Stimulated activated CD4-positive, alpha-beta T cell treated with anti-CD3 and anti-CD28 coated beads, Interleukin-1b, Interleukin-23, amount 100 ng/mL, for 48 hours (primary cell): ENCODE measurements at places on chromosomes 7 and 10.

- peak; percentile 60 for DNase-seq
These were observed 101.6 kb downstream of the NKX6-2 start for GRCh38 chr10:132684164-132684891.

GRCh38 chr7:40571796-40572195 lies 437.0 kb downstream of the SUGCT start:
- no peak for DNase-seq

GRCh38 chr7:8217200-8218068 lies 44.5 kb downstream of the ICA1 start:
- no peak for DNase-seq

DNA sequence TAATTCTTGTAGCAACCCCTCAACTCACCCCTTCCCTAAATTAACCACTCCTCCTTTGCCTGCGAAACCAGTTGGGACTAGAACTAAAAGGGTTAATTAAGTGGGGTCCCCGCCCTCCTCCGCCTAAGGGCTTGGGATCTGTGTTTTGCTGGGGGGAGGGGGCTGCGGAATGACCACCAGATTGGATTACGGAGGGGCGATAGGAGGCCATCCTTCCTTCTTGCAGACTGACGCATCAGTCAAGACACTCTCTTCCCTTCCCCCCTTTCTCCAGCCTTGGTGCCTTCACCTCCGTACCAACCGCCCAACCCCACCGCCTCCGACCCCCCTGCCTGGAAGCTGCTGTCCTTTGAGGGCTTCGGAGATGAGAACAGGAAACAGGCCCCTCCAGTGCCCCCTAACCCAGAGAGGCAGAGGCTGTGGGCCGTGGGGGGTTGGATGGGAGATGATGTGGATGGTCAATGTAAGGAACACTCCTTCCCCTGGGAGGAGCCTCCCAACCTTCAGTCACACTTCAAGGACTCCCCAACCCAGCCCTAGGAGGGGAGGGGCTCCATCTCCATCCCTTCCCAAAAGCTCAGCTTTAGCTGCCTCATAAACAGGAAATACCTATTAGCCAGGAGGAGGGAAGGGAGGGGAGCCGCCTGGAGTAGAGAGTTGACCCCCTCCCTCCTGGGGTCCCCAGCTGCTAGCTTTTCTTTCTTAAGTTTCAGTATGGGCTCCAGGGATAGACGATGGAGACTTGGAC lies 997 bp upstream of the LDB1 start:
- no peak for DNase-seq

- no peak for DNase-seq
These were observed 138.3 kb upstream of the KLF14 start for GRCh38 chr7:130872341-130872740.

- no peak for DNase-seq
These were observed 172.0 kb downstream of the DGKI start for GRCh38 chr7:137674551-137675409.

DNA sequence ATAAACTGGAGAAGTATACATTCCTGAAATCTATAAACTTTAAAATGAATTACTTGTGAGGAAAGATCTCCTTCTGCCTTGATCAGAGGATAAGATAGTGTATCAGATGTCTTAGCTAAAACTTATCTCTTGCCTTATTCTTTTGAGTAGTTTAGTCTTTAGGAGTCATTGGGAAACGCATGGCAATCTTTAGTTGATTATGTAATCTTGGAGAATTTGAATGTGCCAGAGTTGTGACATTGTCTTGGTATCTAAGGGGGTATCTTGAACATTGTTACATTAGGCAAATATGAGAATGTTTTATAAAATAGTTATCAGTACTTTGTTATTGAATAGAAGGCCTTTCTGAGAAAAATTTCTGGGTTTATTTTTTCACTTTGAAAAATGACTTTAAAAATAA lies 61.6 kb upstream of the ADRA2A start:
- DNase-seq: no peak

DNA sequence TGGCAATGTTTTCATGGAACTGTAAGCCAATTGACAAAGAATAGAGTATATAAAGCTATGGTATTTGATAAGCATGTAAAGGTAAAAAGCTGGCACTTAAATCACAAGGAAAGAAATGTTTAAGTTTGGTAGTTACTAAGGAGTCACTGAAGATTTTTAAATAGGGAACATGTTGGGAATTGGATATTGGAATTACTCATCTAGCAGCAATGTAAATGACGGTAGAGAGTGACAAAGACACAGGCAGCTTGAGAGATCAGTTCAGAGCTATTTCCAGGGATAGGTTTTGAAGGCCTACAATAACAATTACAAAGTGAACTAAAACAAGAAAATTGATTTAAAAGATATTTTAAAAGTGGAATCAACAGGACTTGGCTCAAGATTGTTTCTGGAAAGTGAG lies 36.8 kb downstream of the SP8 start:
- DNase-seq: no peak

GRCh38 chr10:116716381-116716780 lies 26.0 kb downstream of the HSPA12A start:
- no peak for DNase-seq

DNA sequence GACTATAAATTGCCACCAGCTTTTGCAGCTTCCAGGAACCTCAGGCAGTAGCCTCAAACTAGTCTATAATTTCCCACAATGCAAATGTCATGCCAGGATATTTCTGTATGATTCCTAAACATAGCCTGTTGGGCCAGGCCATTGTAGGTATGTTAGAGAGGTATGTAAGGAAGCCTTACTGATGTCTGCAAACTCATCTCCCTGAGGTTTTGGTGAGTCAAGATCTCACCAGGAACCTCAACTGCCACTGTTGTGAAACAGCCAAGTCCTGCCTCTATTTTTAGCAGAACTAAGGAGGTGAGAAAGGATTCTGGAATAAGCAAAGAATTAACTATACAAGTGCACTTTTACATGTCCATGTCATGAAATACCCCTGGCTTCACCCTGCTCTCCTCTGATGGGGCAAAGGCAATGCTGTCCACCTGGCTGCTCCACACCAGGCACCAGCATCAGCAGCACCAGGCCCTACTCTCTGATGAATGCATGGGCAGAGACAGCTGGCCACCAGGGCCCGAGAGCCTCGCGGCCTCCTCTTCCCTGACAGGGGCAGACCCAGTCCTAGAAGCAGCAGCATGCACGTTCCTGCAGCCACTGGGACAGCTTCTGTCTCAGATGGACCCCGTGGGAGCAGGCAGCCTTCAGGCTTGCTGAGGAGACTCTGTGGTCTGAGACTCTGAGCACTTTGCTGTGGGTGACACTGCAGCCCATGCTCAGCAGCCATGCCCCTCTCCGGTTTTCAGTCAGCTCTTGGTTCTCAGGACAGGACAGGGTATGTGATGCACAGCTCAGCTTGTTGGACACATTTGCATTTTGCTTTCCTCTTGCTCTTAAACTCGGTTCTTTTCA lies 147.3 kb downstream of the ZMYND11 start:
- DNase-seq: no peak

DNA sequence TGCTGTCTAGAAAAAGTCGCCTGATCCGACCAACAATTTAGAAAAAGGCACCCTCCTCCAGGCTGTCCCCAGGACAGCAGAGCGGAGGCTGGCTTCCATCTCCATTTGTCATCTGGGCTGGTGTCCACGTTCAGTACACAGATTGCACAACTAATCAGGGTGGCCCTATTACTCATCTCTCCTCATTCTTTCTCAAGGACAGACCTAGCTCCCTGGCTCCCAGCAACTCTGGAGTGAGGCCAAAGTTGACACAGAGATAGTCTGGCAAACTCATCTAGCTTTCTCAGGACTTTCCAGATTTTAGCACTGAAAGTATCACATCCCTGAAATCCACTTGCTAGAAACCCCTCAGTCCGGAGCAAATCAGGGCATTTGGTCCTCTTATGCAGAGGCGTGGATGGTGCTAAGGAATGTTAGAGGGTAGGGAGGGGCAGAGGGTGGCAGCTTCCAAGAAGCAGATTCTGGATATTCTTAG lies 75.1 kb downstream of the DNAH11 start:
- no peak for DNase-seq

DNA sequence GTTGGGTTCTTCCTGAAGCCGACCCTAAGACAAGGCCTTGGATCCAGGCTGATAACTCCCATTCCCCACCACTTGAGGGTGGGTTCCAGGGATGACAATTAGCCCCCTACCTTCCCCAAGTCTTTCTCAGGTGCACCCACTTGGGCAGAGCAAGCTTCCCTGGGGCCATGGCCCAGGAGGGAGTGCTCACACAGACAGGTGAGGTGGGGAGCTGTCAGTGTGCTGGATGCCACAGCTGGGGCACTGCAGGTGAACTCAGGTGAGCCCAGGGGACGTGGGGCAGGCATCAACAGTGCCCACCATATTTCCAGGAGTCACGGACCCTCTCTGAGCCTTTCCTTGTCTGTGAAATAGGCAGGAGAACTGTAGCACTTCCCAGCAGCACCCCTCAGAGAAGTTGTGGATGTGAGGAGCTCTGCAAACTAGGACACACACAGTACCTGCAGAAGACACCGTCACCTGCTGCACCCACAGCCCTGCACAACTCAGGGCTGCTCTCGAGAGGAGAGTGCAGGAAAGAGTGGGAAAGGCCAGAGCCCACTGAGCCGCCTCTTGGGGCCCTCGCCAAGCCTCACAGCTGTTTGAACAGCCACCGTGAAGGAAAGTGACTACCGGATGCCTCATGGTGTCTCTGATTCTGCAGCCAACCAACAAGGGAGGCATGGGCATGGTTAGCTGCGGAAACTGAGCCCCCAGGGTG lies 17.9 kb downstream of the SH3PXD2A start:
- no peak for DNase-seq

GRCh38 chr10:128083191-128083895 lies 42.9 kb downstream of the MKI67 start:
- DNase-seq: no peak
